CD4-positive, alpha-beta T cell treated with Interleukin-21 for 1 hour (primary cell): ENCODE measurements at places on chromosomes 6 and 20.
A peak's percentile ranks its signal among the peaks of the same experiment; 100 is the strongest.

GRCh38 chr20:53774461-53775203 lies 181.0 kb upstream of the ZNF217 start:
- DNase-seq: no peak

- DNase-seq: peak; percentile 51
Observed at GRCh38 chr20:41138475-41139226, 1.3 kb downstream of the PLCG1 start.

DNA sequence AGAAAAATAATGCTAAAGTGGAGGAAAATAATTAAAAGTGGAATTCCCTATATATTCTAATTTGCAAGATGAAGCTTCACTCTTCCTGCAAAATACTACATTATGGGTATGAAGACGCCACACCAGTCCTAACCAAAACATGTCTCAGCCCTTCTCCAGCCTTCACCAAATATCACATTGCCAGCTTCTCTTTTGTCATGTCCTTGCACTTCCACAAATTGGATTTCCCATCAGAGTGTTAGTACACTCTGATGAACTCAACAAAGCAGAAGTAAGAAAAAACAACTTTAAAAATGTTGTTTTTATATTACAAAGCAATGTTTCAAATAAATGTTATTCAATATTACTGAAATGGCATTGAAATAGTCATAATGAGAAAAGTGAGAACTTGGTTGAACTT lies 62.4 kb upstream of the RNF146 start:
- DNase-seq: no peak

DNA sequence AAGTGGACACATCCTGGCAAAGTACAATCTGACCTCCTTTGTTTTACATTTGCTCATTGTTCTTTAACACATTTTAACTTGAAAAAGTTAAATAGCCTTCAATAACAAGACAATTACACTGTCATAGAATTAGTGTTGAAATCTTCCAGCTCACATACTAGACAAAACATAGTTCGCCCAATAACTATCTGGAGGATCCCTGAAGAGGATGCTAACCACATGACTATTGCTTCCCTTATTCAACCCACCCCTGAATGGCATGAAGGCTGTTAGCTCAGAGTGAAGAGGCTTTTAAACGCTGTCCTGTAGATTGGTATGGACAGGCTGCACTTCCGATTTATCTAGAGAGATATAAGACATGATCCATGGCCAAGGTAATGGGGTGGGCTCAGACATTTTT lies 15.0 kb upstream of the DSE start:
- DNase-seq: no peak

GRCh38 chr6:42520786-42521607 lies 42.8 kb upstream of the UBR2 start:
- no peak for DNase-seq

GRCh38 chr6:16512544-16513290 lies 248.5 kb downstream of the ATXN1 start:
- no peak for DNase-seq
